ENCODE measurements at places on chromosomes 4 and X.

DNA sequence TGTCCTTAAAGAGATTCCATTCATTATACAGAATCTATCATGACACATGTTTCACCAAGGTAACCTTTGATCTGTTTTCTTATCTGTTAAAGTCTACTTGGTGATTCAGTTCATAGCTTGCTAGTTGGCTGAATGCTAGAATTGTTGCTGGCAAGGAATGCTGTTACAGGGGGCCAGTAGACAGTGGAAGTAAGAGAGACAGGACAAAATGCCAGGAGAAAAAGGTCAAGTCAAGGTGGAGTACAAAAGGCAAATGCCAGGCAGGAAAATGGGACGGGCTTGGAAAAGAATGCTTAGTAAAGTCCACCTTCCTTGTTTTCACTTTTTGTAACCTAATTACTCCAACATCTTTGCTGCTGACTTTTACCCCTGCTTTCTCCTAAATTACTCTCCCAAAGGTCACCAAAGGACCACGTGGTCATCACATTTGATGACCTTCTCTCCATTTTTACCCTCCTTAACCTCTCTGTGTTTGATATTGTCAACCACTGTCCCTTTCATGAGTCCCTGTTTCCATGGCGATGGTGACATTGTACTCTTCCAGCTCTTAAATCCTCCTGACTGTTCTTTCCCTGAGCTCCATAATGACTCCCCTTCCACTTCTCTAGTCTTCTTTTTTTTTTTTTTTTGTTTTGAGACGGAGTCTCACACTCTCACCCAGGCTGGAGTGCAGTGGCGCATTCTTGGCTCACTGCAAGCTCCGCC is 24.5 kb upstream of the TAPT1 start:
- DNase-seq = no peak

DNA sequence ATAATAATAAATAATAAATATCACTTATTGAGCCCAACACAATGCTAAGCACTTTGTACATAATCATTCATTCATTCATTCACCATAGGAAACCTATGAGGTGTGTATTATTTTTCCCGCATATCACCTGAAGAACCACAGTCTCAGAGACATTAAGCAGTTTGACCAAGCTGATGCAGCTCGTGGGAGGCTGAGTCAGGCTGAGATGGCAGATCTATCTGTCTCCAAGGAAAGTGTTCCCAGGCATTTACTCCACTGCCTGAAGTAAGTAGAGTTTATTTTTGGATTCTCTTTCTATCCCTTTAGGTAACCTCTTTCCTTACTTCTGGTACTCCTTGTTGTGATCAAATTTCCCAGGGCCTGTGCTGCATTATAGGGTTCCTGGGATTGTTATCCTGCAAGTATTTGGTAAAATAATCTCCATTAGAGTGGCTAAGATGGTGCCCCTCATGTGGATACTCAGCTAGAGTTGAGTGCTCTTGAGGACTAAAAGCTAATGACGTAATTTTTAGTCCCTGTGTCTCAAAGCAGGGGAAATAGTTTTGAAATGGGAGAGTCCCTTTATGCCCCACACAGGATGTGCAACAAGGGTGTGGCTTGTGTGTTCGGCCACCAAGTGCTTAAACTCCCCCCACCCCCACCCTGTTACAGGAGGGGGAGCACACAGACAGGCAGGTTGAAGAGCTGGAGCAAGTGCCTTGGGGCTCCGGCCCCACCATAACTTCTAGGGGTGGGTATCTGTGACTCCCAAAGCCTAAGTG is 467.0 kb downstream of the STIM2 start:
- DNase-seq = no peak

DNA sequence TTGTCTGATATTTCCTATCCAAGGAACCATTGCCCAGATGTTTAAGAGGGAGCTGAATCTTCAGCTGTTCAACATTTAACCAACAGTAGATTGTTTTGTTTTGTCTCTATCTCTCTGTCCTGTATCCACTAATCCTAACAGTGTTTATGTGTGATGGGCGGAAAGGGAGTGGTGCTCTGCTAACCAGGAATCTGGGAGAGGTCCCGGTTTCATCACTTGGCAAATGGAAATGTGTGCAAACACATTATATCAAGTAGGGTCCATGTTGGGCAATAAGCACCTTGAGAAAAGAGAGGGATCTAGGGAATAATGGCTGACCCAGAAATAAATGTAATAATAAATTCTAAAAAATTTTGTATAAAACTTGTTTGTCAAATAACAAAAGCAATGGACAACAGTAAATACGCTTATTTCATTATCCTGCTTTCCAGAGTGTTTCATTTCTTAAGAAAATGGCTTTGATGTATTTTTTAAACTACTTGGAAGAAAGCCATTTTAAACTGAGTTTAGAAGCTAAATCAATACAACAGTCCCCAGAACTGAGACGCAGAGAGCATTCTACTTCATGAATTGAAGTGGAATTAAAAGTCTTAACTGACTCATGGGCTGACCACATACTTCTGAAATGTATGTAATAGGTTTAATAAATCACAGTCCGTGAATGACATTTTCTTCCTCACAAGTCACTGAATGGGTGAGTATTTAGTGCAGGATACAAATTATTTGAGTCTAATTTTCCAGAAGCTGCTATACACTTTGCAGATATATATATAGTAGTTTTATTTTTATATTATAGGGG is 55.8 kb downstream of the EMCN start:
- no peak for DNase-seq

DNA sequence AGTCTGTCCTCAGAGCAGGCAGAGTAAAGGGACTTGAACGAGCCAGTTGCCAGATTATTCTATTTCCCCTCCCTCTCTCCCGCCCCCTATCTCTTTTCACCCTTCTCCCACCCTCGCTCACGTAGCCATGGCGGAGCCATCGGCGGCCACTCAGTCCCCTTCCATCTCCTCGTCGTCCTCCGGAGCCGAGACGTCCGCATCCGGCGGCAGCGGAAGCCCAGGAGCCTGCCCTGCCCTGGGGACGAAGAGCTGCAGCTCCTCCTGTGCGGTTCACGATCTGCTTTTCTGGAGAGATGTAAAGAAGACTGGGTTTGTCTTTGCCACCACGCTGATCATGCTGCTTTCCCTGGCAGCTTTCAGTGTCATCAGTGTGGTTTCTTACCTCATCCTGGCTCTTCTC is 106.2 kb upstream of the SMAD1 start:
- DNase-seq = no peak

DNA sequence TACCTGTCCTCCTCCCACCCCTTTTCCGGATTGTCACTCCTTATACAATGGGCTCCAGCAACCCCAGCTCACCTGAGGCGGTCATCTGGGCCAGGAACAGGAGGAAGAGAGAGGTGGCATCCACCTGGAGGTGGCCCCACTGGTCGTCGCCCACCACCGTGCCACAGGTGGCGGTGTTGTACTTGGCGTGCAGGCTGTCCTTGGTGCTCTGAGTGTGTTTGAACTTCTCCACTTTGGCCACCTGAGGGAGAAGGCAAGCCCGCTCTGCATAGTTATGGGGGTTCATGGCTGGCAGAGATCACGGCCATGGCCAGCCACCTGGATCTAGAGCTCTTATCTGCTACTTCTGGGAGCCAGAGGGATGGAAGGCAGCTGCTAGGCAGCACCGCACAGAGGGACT is 32.9 kb downstream of the PHKA2 start:
- DNase-seq = no peak

DNA sequence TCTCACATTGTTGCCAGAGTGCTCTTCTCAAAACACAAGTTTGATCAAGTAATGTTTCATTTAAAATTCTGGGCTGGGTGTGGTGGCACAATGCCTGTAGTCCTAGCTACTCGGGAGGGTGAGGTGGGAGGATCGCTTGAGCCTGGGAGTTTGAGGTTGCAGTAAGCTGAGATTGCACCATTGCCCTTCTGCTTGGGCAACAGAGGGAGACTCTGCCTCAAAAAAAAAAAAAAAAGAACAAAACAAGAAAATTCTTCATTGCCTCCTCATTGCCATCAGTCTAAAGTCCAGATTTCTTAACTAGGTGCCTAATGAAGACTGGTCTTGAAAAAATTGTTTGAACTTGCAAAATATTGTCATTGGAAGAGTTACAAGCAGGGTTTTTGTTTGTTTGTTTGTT is 120.1 kb downstream of the MFAP3L start:
- DNase-seq = no peak

- DNase-seq = no peak
These were observed 216.3 kb upstream of the BCOR start for GRCh38 chrX:40314070-40314469.

GRCh38 chr4:157226601-157227000 is 6.1 kb downstream of the GRIA2 start:
- DNase-seq = no peak

DNA sequence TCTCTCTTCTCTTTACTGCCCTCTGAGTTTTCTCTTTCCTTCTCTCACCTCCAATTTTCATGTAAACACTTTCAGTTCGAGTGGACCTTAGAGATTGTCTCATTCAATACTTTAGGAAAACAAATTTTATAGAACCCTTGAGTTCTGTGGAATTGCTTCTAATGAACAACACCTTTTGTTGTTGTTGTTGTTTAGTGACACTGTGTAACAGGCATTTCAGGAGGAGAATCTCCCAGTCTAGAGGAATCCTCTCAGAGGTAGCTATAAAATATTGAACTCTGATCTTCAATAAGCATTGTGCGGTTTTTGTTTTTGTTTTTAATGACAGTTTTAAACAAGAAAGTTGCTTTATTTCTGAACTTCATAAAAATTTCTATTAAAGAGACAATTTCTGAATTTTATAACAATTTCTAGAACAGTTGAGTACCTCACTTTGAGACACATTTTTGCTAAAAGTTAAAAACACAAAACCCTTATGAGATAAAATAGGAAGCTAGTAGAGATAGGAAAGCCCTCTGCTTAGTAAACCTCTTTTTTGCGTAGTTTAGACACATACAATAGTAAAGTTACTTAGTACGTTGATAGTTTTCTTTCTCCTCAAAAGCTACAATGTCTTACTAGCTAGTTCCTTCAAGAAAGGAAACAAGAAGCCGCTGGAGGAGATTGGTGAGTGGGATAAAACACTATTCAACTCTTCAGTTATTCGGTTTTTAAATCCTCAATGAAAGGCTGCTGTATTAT is 38.8 kb downstream of the CLCN3 start:
- no peak for DNase-seq

GRCh38 chr4:151887031-151887815 is 126.4 kb upstream of the GATB start:
- no peak for DNase-seq

DNA sequence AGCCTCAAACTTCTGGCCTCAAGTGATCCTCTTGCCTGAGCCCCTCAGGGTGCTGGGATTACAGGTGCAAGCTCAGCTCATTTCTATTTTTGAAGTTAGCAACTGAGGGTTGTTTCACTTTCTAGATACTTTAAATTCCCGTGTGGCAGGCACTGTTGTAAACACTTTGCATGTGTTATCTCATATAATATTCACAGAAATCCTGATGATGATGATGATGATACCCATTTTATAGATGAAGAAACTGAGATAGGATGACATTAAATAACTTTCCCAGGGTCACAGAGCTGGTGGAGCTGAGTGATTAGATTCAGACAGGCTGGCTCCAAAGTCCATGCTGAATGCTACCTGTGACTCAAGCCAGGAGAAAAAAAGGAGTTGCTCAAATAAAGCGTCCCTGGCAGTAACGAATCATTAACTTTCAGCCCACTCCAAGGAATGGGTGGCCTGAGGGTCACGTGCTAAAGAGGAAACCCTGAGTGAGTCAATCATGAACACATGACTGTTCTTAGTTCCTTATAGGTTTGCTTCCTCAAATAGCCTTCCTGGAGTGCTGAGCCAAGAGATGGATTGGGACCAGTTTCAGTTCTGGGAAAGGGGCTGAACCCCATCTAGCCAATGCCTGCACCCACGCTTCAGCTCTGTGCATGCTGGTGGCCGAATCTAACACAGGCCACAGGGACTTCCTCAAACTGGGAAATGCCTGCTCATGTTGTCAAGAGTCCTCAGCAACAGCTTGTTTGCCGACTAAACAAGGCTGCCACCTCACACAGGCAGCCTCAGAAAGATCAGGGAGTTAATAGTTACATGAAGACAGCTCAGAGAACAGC is 52.8 kb downstream of the RBM47 start:
- DNase-seq = no peak

DNA sequence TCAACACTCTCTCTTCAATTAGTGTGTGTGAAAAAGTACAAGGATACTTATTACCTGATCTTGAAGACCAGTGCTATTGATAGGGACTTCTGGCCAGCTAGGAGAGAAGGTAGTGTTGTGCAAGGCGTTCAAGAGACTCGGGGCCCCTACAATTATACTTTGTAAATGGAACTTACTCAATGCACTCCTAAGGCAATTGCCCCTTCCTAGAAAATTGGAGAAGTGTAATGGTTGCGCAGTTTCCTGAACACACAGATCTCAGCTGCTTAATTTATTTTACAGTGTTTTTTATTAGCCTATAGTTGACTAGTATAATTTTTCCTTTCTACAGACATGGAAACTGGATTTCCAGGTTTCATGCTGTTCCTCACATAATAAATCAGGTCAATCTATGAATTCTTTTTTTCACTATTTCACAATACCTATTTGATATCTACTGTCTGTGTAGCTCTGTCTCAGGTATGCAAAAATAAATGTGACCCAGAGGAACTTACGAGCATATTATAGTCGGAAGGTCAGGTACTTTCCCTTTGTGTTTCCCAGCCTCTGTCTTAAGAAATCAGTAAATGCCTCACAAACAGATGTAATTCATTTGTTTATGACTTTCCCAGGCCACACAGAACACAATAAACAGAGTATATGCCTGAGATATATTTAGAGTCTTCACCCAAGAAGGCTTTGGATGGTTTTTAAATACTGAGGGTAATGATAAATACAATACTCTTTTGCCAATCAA is 89.1 kb upstream of the TET2 start:
- no peak for DNase-seq

DNA sequence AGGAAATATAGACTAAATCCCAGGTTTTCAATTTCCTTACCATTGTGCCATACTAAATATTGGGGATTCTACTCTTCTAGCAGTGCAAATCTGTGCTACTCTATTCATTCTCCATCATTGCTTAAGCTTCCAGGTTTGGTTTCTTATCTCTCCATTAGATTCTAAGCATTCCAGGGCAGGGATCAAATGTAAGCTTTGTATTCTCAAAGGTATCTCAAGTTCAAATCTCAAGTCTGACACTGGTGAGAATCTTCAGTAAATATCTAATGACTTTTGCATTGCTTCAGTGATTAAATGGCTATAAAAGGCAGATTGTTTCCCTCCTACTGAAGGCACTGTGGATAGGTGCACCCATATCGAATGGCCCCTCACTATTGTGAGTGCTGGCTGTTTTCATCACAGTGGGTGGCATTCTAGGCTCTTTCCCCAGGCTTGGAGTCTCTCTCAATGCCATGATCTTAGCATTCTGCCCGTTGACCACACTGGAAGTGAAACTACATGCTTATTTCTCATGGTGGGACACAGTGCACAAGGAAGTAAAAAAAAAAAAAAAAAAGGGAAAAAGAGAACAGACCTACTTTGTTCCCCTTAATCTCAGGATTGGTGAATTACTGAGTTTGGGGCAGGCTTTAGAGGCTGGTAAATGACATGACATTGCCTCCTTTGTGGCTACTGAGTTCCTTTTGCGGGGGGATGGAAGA is 28.7 kb downstream of the FAM9C start:
- no peak for DNase-seq

GRCh38 chrX:9312922-9313867 is 151.7 kb upstream of the TBL1X start:
- peak; percentile 68 for DNase-seq

- no peak for DNase-seq
These were observed 13.0 kb downstream of the PPP1R3F start for GRCh38 chrX:49282647-49283011.

All from stimulated activated CD4-positive, alpha-beta T cell treated with anti-CD3 and anti-CD28 coated beads, Interleukin-1b, Interleukin-23, amount 100 ng/mL, for 1 hour (primary cell).